ENCODE measurements at places on chromosomes 3 and 15.

DNA sequence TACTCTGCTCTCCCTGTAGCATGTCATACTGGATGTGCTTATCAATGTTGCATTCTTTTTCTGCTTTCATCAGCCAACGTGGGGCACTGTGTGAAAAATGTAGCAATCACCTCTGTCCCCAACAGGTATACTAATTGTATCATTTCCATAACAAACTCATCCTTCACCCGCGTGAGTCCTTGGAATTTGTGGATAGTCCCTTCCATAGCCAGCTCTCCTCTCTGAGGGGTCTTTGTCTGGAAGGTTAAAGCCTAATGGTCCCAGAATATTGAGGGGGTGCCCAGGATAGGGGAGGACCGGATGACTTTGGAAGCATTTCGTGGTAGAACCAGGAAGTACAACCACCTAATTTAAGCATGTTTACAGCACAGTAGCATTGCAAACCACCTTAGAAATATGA is 124.6 kb downstream of the FOXB1 start:
- DNase-seq, result no peak

DNA sequence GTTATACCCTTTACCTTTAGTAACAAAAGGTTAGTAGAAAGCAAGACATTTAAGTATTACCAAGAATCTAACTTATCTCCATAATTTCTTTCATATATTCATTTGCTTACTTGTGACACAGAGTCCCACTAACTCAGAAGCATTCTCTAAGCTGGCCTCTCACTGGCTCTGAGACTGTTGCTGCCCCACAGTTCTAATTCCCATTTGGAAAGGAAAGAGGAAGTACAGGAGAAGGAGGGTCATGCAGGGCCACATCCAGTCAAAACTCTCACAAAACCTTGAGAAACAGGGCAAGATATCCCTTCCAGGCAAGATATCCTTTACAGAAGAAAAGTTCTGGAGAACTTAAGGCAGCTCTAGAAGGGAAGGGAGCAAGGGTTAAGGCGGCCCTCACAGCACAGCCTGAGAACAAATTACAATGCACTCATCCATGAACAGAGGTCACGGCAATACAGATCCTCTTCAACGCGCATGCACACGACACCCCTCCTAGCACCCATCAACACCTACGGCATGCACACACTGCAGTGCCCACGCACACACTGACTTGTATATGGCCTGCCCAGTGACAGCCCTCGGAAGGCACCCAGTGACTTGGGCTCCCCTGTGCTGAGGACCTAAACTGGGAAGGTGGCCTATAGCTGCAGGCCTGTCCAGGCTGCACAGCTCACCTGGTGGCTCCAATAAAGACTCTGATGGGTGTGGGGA is 13.0 kb upstream of the MYO5C start:
- DNase-seq, result no peak

DNA sequence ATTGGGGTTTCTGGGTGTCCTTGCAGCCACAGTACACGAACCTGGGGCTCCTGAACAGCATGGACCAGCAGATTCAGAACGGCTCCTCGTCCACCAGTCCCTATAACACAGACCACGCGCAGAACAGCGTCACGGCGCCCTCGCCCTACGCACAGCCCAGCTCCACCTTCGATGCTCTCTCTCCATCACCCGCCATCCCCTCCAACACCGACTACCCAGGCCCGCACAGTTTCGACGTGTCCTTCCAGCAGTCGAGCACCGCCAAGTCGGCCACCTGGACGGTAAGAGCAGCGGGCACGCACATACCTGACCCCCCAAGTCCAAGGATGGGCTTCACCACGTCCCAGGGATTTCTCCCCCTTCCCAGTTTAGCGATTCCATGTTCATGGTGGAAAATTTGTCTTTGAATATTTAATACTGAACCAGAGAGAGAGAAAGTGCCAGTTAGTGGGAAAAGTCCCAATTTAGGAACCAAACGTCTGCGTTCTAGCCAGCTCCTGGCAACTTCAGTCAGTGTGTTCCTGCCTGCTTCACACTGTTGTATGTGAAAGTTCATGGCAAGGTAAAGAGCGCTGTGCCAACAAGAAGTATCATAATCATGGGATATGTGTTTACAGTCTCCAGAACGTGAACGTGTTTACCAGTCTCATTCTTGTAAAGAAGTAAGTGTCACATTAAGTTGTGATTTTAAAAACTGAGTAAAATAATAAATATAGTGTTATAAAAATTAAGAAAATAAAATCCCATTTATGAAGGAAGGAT is 177.2 kb downstream of the TP63 start:
- DNase-seq, result no peak

DNA sequence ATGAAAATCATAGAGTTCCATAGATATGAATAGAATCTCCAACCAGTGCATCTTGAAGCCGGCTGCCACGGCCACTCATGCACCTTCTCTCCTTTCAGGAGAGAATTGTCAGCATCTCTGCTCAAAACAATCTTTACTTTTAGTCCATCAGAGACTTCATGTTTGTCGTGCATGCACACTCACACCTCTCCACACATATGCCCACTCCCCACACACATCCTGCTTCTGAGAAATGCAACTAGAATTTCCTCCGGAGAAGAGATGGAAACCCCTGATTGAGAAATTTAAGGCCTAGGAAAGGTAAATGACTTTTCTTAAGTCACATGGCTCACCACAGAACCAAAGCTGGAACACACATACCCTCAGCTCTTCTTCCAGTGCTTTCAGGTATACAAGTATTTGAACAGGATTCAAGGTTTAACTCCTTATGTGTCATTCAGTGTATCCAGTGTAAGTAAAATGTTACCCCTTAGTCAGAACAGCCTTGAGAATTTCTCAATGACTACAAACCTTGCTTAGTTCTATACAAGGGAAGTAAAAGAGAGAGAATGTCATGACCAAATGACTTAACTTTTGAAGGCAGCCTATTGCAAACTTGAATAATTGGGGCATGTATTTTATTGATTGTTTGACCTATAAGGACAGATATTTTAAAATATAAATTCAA is 69.1 kb upstream of the TSEN2 start:
- no peak for DNase-seq

GRCh38 chr3:53571264-53571663 is 76.9 kb downstream of the CACNA1D start:
- no peak for DNase-seq

DNA sequence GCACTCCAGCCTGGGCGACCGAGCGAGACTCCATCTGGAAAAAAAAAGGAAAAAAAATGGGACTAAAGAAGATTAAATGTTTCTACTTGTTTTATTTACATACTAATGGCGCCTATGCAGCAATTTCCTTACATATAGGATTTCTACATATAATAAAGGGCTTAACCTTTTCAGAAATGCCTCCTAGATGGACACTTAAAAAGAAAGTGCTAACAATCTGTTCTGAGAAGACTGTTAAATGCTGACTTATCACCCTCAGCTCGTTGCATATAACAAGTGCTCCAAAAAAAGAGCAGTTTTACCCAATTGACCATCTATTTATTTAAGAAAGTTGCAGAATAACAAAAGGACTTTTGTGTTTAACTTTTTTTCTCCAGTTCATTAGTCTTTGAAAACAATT is 32.7 kb downstream of the DENND4A start:
- DNase-seq, result no peak

DNA sequence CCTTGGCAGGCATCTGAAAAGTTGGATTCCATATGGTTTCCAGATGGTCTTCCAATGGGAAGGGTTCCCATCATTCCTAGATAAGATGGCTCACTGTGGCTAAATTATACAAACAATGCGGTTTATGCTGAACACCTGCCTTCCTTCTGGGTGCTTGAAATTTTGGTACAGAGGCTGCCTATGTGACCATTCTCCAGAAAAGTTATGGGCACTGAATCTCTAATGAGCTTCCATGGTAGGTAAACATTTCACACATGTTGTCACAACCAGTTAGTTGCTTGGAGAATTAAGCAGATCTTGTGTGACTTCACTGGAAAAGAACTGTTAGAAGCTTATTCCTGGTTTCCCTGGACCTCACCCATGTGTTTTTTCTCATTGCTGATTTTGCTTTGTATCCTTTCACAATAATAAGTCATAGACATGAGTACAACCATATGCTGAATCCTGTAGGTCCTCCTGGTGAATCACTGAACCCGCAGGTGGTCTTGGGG is 30.1 kb downstream of the PLOD2 start:
- DNase-seq, result peak; percentile 68

DNA sequence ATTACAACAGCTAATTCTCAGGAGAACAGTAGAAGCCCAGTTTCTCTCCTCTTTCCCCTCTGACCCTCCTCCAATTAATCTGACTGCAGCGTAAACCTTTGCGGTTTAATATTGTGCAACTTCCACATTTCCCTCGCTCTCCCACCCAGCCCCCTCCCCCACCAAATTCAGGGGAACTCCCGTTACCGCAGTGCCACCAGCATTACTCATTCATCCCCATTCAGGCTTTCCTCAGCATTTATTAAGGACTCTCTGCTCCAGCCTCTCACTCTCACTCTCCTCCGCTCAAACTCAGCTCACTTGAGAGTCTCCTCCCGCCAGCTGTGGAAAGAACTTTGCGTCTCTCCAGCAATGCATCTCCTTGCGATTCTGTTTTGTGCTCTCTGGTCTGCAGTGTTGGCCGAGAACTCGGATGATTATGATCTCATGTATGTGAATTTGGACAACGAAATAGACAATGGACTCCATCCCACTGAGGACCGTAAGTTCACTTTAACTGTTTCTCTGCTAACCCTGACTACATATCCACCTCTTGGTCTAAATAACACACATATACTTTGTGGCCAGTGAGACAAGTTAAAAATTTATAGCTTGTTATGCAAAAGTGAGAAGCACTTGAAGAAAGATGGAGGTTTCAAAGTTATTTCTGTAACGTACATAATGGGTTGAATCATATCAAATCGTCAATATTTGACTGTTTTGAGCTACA is at the start of gene PTX3:
TSS of gene PTX3 (plus strand) at position 268 of the 709 bp plus-strand sequence. CDS start at position 352, 84 bp downstream.
- peak; percentile 87 for DNase-seq
